ENCODE measurements at places on chromosomes 4 and X. TPM values are rescaled to one million over a fixed set of nuclear protein-coding genes. Genes with fewer than 3 reads are reported as not detected.

DNA sequence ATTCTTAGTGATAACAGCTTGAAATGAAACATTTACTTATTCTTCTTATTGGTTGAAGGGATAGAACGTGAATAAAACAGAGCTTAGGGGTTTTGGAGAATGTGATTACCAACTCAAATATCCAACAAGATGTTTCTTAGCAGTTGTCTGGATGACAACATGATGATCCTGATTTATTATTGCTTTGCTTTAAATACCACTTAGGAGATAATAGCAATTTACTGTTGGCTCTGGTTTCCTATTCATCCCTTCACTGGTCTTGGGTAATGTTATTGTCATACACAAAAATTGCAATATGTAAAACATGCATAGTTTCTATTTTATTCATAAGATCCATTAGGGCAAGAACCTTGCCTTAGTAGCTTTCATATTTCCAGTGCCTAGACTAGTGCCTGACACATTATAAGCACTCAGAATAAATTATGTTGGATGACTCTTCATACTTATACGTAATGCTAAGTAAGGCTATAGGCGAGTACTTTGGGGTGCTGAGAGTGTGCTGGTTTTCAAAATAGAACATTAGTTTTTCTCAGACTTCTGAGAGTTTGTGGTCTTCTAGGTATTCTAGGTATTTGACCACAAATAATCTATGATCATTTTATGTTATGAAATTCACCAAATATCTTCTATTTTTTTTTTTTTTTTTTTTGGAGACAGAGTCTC is 58.6 kb upstream of the PGRMC2 start:
- H3K4me1 ChIP-seq = no peaks in the 10 kb centered on the region
- no peak for DNase-seq
- no peaks in the 10 kb centered on the region for H3K27me3 ChIP-seq
- no peak overlapping the region for H3K27ac ChIP-seq
- H3K4me3 ChIP-seq = no peak overlapping the region

GRCh38 chr4:40842725-40843423 is 93.1 kb downstream of the NSUN7 start:
- no peak overlapping the region for H3K4me3 ChIP-seq
- H3K4me1 ChIP-seq = no peaks in the 10 kb centered on the region
- H3K27me3 ChIP-seq = peaks cover 2% of the 10 kb centered on the region
- H3K36me3 ChIP-seq = no peaks in the 10 kb centered on the region

GRCh38 chr4:112648263-112649054 is 11.5 kb downstream of the LARP7 start:
- H3K27ac ChIP-seq = no peak overlapping the region
- H3K4me1 ChIP-seq = peaks cover 2% of the 10 kb centered on the region
- H3K27me3 ChIP-seq = no peaks in the 10 kb centered on the region
- DNase-seq = no peak
- H3K36me3 ChIP-seq = no peaks in the 10 kb centered on the region

The MAML3 gene
- total RNA-seq = 59.4 TPM

The NDNF gene
- total RNA-seq = 1.3 TPM
